Suprapubic skin (tissue), 4 donors: ENCODE measurements at places on chromosomes 7 and 10. TPM values are rescaled to one million over a fixed set of nuclear protein-coding genes. Genes with fewer than 3 reads are reported as not detected.

The OR9A2 gene
- total RNA-seq: not detected

The ABCB1 gene
- total RNA-seq: 2.0 TPM

The EBLN1 gene
- total RNA-seq: not detected

The SYT15B gene
- total RNA-seq: 2.4 TPM

The TMEM130 gene
- not detected for total RNA-seq

The NUDT13 gene
- 1.4 TPM for total RNA-seq

The TEX47 gene
- not detected for total RNA-seq

The CAPZA2 gene
- total RNA-seq: 64.9 TPM

The AKR1C1 gene
- 23.3 TPM for total RNA-seq

The SLC18A3 gene
- not detected for total RNA-seq

The TAF6 gene
- 31.7 TPM for total RNA-seq

The NEURL1 gene
- not detected for total RNA-seq

GRCh38 chr10:131695496-131696165 lies 205.2 kb upstream of the PPP2R2D start:
- H3K4me3 ChIP-seq: no peak overlapping the region
- H3K4me1 ChIP-seq: no peaks in the 10 kb centered on the region
- no peak overlapping the region for H3K27ac ChIP-seq

DNA sequence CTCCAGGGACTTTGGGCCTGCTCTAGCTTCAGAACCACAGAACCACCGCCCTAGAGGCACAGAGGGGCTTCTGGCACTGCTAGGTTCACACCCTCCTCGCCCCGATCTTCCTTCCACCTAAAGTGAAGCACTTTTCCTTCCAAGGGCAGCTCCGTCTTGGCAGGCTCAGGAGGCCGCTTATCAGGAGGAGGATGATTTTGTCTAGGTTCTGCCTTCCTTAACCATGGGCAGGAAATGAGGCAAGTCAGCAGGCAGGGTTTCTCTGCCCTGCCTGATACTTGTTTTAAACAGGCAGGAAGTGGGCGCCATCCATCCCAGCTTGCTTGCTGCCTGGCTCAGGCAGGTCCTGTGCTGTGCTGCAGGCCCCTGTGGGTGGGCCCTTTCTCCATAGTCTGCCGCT lies 8.3 kb upstream of the ATP6V0E2 start:
- peaks cover 55% of the 10 kb centered on the region for H3K36me3 ChIP-seq
- no peaks in the 10 kb centered on the region for H3K27me3 ChIP-seq
- no peak for DNase-seq
- no peaks in the 10 kb centered on the region for H3K4me1 ChIP-seq

DNA sequence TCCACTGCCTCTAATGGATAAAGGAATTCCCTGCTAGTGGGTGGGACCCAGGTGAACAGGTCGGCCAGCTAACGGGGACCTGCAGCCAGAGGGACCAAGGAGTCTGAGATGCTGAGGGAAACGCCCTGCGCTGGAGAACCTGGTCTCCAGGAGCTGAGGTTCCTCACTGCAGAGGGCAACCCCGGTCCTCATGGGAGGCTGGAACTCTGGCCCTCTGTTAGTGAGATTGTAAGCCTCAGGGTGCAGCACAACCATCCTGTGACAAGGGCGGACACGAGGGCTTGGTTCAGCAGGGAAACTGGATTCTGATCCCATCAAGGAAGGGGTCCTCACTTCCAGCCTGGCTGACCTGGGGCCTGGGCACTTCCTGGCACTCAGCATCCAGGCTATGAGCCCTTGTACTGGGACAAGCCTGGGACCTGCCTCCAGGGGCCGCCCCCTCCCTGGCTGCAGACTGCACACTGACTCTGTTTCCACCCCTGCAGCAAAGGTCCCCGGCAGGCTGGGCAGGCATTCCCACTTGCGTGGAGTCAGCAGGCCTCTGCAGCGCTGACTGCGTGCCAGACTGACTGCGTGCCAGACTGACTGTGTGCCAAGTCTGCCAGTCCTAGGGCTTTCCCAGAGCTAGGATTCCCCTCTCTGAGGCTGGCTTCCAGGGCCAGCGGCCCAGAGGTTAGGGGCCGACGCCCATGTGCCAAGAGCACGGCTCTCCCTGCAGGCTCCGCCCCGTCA lies 143.2 kb downstream of the MAPK8 start:
- H3K4me3 ChIP-seq: no peak overlapping the region
- H3K4me1 ChIP-seq: no peaks in the 10 kb centered on the region
- no peaks in the 10 kb centered on the region for H3K27me3 ChIP-seq
- H3K27ac ChIP-seq: no peak overlapping the region
- no peak for DNase-seq
- peaks cover 3% of the 10 kb centered on the region for H3K36me3 ChIP-seq

DNA sequence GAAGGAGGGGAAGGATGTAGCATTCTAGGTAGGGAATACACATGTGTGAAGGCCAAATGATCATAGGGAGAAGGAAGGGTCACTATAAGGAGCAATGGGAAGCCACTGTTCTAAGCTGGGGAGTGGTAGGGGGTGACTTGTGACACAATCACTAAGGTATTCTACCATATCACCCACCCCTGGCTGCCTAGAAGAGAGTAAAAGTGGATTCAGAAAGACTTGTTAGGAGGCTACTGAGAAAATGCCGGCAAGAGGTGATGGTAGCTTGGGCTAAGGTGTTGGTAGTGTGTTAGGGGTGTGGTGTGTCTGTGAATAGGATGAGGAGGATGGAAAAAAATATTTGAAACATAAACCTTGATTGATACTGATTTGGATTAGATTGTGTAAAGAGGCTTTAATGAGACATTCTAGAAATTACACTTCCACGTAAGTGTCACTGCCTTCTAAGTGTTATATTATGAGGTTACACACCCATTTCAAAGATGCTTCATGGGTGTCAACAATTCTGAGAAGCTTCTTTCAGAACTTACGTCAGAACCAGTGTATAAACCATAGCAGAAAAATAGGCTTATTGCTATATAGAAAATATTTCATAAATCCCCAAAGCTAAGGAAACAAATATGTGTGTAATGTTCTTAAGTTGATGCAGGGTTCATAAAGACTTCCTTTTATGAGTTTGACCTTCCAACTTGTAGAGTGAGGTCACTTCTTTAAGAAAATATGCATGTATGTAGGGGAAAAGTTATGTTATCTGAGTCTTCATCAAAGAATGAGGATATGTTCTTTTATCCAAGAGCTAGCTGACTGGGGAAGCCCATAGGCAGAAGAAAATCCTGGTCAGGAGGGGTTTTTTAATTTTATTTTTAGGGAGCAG lies 5.6 kb upstream of the BPGM start:
- DNase-seq: no peak
- no peaks in the 10 kb centered on the region for H3K27me3 ChIP-seq
- no peaks in the 10 kb centered on the region for H3K36me3 ChIP-seq
- no peak overlapping the region for H3K27ac ChIP-seq
- peaks cover 22% of the 10 kb centered on the region for H3K4me1 ChIP-seq

DNA sequence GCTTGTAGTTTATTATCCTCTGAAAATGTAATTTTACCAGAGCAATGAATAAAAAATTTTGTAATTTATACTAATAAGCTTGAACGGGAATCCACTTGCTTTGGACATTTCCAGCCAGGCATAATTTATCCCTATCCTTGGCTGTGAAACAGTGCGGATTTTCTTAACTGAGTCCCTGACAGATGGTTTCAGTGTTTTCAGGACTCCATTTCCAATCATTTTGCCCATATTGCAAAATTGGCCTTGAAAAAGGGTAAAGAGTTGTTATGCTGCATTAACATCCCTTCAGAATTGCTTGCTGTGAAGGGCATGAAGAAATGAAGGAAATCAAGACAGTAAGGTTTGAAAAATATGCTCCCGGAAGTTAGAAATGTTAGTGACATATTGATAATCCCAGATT lies 57.7 kb downstream of the NXPH1 start:
- no peak overlapping the region for H3K27ac ChIP-seq
- H3K4me1 ChIP-seq: no peaks in the 10 kb centered on the region
- H3K36me3 ChIP-seq: no peaks in the 10 kb centered on the region

DNA sequence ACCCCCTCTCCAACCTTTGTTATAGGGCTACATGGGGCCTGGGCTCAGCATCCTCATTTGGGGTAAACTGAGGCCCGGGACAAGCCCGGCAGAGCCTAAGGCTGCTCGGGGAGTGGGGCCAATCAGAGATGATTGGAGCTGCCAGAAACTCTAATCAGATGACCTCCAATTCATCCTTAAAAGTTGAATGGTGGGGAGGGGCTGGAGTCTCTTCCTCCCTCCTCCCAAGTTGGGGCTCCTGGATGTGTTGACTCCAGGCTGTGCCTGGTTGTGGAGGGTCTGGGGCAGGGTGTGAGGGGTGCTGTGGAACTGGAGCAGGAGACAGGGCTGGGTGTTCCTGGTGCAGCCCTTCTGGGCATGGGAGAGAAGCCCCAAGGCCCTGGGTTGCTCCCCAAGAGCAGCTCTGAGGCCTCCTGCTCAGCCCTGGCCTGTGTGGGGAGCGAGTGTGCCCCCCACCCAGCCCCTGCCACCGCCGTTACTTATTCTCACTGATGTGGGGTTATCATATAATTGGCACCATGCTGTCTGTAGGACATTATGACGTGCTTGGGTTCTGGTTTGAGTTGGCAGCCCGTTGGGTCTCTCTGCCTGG lies 2.2 kb downstream of the BHLHA15 start:
- H3K27me3 ChIP-seq: peaks cover 7% of the 10 kb centered on the region
- peaks cover 15% of the 10 kb centered on the region for H3K4me1 ChIP-seq
- no peak overlapping the region for H3K27ac ChIP-seq
- no peak for DNase-seq

- H3K27me3 ChIP-seq: no peaks in the 10 kb centered on the region
- H3K27ac ChIP-seq: no peak overlapping the region
- H3K4me1 ChIP-seq: peaks cover 24% of the 10 kb centered on the region
- DNase-seq: no peak
Observed at GRCh38 chr10:103986360-103986759, 19.4 kb downstream of the SLK start.

- no peaks in the 10 kb centered on the region for H3K36me3 ChIP-seq
- H3K4me1 ChIP-seq: peaks cover 82% of the 10 kb centered on the region
- H3K4me3 ChIP-seq: peak overlapping the region; percentile 24
- peak overlapping the region; percentile 73 for H3K27ac ChIP-seq
- DNase-seq: peak; percentile 93
Observed at GRCh38 chr7:106064771-106065574, 47.1 kb downstream of the SYPL1 start.

- no peaks in the 10 kb centered on the region for H3K27me3 ChIP-seq
- H3K27ac ChIP-seq: no peak overlapping the region
- no peaks in the 10 kb centered on the region for H3K36me3 ChIP-seq
- H3K4me1 ChIP-seq: no peaks in the 10 kb centered on the region
- no peak overlapping the region for H3K4me3 ChIP-seq
Observed at GRCh38 chr7:123275036-123275753, 75.4 kb upstream of the SLC13A1 start.

GRCh38 chr10:48489099-48489498 lies 115.8 kb downstream of the ARHGAP22 start:
- H3K4me3 ChIP-seq: no peak overlapping the region
- no peaks in the 10 kb centered on the region for H3K27me3 ChIP-seq
- H3K36me3 ChIP-seq: no peaks in the 10 kb centered on the region

GRCh38 chr10:9621216-9621615 lies 1396.5 kb upstream of the CELF2 start:
- no peak overlapping the region for H3K27ac ChIP-seq
- H3K4me1 ChIP-seq: no peaks in the 10 kb centered on the region
- no peak overlapping the region for H3K4me3 ChIP-seq
- no peak for DNase-seq
- H3K36me3 ChIP-seq: no peaks in the 10 kb centered on the region

- no peak overlapping the region for H3K27ac ChIP-seq
- H3K4me3 ChIP-seq: no peak overlapping the region
- no peak for DNase-seq
- peaks cover 19% of the 10 kb centered on the region for H3K4me1 ChIP-seq
- no peaks in the 10 kb centered on the region for H3K36me3 ChIP-seq
- H3K27me3 ChIP-seq: no peaks in the 10 kb centered on the region
Observed at GRCh38 chr10:34538281-34538829, 276.7 kb downstream of the PARD3 start.

GRCh38 chr10:131213741-131214505 lies 97.6 kb downstream of the TCERG1L start:
- H3K4me3 ChIP-seq: no peak overlapping the region
- H3K27me3 ChIP-seq: no peaks in the 10 kb centered on the region
- no peaks in the 10 kb centered on the region for H3K4me1 ChIP-seq
- H3K36me3 ChIP-seq: no peaks in the 10 kb centered on the region
- peak; percentile 38 for DNase-seq

DNA sequence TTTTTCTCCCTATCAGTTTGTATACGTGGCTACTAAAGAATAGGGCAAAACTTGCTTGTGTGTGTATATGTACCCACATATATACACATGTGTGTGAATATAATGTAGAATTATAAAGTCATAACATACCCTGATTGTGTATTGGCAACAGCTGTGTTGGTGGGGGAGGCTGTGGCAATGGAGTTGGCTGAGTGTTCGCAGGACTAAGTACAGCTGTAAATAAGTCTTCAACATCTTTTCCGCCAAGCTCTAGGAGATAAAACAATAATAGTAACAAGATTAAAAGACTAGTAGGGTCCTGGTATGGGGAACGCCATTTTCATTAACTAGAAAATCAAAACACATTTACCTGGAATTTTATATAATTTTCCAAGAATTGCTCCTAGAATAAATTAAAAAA lies 168.4 kb downstream of the GALNT11 start:
- H3K4me1 ChIP-seq: no peaks in the 10 kb centered on the region
- peaks cover 72% of the 10 kb centered on the region for H3K36me3 ChIP-seq
- no peak for DNase-seq
- no peak overlapping the region for H3K4me3 ChIP-seq
- H3K27ac ChIP-seq: no peak overlapping the region
- no peaks in the 10 kb centered on the region for H3K27me3 ChIP-seq

GRCh38 chr10:30562787-30563186 lies 66.8 kb downstream of the LYZL2 start:
- no peak for DNase-seq
- no peaks in the 10 kb centered on the region for H3K27me3 ChIP-seq
- no peak overlapping the region for H3K4me3 ChIP-seq
- H3K36me3 ChIP-seq: no peaks in the 10 kb centered on the region

- peak; percentile 75 for DNase-seq
- H3K27me3 ChIP-seq: peaks cover 34% of the 10 kb centered on the region
- H3K4me1 ChIP-seq: peaks cover 34% of the 10 kb centered on the region
- no peaks in the 10 kb centered on the region for H3K36me3 ChIP-seq
- peak overlapping the region; percentile 85 for H3K27ac ChIP-seq
Observed at GRCh38 chr7:140639366-140640053, 1.1 kb downstream of the DENND2A start.
